ENCODE measurements at places on chromosomes 6 and 20.

GRCh38 chr6:130913120-130913519 lies 85.9 kb downstream of the SMLR1 start:
- no peak for DNase-seq

- DNase-seq = no peak
Measured at GRCh38 chr6:33945931-33946330, 142.1 kb upstream of the MLN start.

DNA sequence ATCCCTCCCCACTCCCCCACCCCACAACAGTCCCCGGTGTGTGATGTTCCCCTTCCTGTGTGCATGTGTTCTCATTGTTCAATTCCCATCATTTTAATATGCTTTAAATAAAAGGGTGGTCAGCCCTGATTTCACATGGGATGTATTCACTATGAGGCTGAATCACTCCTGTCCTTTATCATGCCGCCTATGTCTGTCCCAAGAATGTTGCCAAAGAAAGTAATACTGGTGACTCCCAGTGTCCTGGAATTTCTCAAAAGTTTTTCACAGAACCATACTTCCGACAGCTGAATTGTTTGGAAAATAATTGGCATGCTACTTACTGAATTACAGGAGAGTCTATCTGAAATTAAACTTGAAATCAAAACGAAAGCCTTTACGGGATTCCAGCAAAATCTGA lies 217.7 kb downstream of the HAO1 start:
- no peak for DNase-seq

GRCh38 chr6:53540129-53540692 lies 4.7 kb downstream of the GCLC start:
- DNase-seq = no peak

GRCh38 chr6:5044866-5045265 lies 40.3 kb upstream of the PPP1R3G start:
- no peak for DNase-seq

DNA sequence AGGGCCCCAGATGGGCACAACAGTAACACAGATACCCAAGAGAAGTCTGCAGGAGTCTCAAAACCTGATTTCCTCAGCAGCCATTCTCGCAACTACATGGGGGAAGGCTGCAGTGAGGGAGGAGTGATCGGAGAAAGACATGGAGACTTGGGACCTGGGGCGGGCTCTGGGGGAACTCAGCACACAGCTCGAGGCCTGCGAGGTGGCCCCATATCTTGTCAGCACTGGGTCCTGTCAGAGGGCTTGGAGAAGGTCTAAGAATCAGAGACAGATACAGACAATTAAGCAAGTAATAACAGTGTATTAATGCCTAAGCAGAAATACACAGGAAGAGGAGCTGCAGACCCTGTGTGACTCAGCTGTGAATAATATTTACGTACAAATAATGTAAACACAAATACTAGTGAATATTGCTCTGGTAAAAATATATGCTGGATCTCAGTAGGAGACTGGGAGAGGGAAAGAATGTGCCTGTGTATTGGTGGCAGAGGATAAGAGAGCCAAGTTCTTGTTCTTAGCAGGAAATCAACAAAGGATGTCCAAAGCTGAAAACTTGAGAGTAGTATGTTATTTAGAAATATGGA lies 336.2 kb downstream of the ZFAND3 start:
- no peak for DNase-seq

GRCh38 chr6:41122373-41122772 lies 31.8 kb downstream of the TREML1 start:
- no peak for DNase-seq

- DNase-seq = no peak
Measured at GRCh38 chr20:36629719-36630681, 16.0 kb downstream of the SLA2 start.

- DNase-seq = no peak
Measured at GRCh38 chr6:108031968-108032367, 42.6 kb downstream of the OSTM1 start.

GRCh38 chr6:163319609-163320366 lies 94.7 kb upstream of the QKI start:
- no peak for DNase-seq

DNA sequence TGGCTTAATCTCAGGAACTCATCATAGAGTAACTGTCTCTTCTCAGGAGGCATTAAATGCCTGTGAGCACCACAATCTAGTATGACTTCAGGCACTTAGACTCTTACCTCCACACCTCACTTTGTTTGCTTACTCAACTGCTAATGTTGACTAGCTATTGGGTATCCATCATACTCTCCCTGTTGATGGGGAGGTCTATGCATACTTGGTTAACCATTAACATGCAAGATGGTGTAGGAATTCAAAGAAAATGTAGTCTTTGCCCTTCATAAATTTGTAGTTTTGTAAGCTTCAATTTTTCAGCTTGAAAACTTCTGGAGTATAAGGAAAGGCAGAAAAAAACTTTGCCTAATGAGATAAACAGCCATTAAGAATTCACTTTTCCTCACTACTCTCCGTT lies 501.0 kb upstream of the MARCKS start:
- DNase-seq = no peak

DNA sequence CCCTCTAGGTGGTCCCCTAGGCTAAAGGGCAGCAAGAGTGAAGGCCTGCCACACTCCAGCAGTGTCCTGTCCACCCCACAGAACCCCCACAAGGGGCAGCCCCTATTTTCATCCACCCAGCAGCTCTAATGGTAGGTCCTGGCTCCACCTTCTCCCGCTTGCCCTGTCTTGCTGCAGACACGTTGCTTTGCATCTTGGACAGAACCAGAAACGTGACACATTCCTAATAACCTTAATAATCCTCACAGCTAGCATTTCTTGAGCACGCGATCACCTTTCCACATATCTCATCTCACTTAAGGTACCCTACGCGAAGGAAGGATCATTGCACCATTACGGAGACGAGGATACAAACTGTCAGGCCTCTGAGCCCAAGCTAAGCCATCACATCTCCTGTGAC lies 11.7 kb upstream of the SLC22A23 start:
- no peak for DNase-seq

GRCh38 chr6:7176208-7176607 lies 68.4 kb downstream of the RREB1 start:
- DNase-seq = no peak

- peak; percentile 41 for DNase-seq
Measured at GRCh38 chr20:50478162-50478990, 31.8 kb upstream of the PTPN1 start.

DNA sequence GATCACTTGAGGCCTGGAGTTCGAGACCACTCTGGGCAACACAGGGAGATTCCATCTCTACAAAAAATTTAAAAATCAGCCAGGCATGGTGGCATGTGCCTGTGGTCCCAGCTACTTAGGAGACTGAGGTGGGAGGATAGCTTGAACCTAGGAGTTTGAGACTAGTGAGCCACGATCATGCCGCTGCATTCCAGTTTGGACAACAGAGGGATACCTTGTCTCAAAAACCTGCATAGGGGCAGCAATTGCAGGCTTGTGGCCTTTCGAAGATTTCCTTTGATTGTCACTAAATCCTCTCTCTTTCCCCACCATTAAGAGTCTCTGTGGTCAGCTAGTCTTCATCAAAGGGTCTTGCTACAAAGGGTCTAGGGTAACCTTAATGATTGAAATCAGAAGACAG lies 60.3 kb downstream of the UTRN start:
- DNase-seq = no peak

DNA sequence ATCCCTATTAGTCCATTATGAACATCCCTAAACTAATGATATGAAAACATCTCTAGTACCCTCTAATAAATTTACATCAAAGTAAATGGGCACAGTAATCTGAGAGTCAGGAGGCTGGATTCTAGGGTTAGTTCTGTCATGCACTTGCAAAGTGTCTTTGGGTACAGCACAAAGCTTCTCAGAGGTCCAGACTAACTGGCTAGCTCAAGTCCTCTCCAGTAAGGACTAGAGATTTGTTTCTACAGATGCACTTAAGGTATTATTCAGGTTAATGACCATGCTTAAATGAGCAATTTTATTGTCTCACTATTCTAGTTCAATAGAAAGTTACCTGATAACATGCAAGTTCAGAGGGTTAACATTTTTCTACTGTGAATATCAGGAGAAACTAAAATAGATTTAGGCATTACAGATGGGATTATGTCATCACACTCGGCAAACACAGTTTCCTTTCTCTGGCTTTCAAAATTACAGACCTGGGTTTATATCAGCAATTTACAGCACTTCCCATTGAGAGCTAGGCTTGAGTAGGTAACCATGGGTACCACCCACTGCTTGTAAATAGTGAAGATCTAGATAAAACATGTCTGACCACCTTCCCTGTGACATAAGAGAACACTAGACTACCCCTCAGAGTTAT lies 402.9 kb upstream of the RUNX2 start:
- no peak for DNase-seq

GRCh38 chr6:14595751-14596150 lies 478.2 kb downstream of the CD83 start:
- no peak for DNase-seq

- DNase-seq = no peak
Measured at GRCh38 chr20:46698788-46699187, 9.5 kb upstream of the TP53RK start.

DNA sequence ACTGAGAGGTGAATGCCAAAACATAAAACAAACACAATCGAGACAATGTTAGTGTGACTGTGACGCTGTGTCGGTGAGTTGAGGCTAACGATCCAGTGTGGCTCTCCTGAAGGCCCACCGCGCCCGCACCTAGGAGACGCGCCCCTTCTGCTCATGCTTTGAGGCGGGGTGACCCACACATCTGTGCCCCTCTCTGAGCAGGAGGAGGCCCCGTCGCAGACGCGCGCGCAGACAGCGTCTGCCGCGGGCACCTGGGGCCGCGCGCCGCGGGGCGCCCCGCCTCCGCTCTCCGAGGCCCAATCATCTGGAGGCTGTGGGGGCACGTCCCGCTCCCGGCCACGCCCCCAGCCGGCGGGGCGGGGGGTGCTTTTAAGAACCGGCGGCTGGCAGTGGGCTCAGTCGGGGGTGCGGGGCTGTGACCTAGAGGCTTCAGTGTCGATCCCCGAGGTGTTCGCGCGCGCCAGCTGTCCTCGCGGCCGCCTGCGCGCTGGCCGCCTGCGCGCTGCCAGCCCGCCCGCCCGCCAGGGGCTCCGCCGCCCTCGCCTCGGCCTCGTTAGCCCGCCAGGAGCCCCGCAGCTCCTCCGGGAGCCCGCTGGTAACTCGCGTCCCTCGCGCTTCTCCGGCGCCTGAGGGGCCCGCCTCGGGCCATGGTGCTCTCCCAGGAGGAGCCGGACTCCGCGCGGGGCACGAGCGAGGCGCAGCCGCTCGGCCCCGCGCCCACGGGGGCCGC lies at the start of gene SLC16A10:
SLC16A10 (plus strand) TSS at position 398 of the 730 bp plus-strand sequence; CDS start at position 648, 250 bp downstream.
- peak; percentile 71 for DNase-seq

DNA sequence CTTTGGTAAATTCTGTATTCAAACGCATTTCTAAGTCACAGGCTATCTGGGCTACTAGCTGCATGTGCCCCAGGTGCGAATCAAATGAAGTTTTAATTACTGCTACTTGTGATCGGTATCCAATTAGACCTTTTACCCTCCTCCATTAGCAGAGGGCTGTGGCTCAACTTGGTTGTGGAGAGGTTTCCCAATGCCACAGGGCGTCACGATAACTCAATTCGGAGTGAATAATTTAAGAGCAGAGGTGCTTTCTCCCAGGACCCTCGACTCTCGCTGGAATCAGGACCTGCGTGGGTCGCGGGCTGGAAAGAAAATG lies 640 bp downstream of the SAYSD1 start:
- no peak for DNase-seq

DNA sequence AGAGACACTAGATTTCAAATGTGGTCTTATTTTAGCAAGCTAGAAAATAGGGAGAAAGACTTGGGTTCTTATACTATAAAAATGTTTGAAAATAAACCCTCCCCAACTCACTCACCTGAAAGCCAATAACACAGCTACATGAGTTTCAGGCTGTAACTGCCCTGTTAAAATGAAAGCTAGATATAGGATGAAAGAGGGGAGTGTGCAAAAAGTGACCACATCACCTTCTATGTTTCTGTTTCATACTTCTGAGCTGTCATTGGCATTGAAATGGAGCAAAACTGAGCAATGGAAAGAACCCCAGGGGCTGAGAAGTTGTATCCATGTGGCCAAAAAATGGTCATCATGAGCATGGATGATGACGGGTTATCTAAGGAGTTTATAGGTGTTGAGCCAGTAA lies 148.1 kb upstream of the TENT5A start:
- DNase-seq = no peak

GRCh38 chr6:166540631-166541331 lies 45.7 kb downstream of the RAMACL start:
- DNase-seq = peak; percentile 50

DNA sequence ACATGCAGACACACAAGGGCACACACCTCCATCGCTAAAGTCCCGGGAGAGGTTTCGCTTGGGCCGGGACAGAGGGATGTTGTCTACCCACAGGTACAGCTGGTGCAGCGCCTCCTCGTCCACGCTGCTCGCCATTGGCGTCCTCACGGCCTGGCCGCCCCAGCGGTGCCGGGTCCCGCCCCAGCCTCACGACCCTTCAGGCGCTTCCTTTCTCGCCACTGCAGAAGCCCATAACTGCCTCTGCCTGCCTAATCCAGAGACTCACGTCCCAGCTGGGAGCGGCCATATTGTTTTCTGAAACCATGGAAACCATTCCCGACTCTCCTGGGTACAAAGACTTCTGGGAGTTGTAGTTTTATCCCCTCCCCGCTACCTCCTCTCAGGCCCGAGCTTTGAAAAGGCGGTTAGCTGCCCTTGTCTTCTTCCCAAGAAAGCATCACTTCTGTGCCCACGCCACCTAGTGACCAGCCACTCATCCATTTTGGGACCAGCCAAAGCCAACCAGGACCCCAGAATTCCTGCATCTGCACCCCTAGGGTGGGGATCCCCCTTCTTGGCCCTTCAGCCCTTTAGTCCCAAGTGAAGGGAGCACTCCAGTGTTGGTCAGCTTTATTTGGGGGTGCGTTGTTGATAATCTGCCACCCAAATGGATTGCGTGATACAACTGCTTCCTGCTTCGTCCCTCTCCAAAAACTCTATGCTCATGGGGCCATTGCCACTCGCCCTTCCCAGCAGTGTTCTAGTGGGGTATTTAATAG lies at the start of gene SPEF1:
SPEF1 (minus strand) TSS at position 296 of the 758 bp plus-strand sequence; CDS start at position 135, 161 bp downstream.
- DNase-seq = no peak

GRCh38 chr20:41655962-41656618 lies 37.9 kb upstream of the CHD6 start:
- no peak for DNase-seq

DNA sequence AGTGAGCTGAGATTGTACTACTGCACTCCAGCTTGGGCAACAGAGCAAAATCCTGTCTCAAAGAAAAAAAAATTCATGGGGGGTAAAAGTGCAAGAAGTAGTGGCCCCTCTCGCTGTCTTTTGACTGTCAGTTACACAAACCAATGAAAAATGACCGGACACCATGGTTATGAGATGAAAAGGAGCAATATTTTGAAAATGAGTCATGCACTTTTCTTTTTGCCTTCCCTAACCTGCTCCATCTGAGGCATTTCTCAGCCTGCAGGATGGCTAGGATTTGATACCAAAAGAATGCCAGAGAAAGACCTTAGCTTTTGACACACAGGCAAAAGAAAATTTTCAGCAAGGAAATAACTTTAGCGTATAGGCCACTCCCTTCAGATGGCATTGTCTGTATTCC lies 181.7 kb upstream of the ARID1B start:
- no peak for DNase-seq
